ENCODE measurements at places on chromosomes 2 and 18. TPM values are rescaled to one million over a fixed set of nuclear protein-coding genes. Genes with fewer than 3 reads are reported as not detected.
A peak's percentile ranks its signal among the peaks of the same experiment; 100 is the strongest.

- peaks cover 11% of the 10 kb centered on the region for H3K4me1 ChIP-seq
- H3K36me3 ChIP-seq = peaks cover 27% of the 10 kb centered on the region
- DNase-seq = no peak
These were observed 737.2 kb upstream of the RAB6C start for GRCh38 chr2:129242269-129242668.

Gene ITGAV
- polyA plus RNA-seq = 4.6 TPM

Gene PER2
- 1.9 TPM for polyA plus RNA-seq

Gene GAD1
- polyA plus RNA-seq = not detected

DNA sequence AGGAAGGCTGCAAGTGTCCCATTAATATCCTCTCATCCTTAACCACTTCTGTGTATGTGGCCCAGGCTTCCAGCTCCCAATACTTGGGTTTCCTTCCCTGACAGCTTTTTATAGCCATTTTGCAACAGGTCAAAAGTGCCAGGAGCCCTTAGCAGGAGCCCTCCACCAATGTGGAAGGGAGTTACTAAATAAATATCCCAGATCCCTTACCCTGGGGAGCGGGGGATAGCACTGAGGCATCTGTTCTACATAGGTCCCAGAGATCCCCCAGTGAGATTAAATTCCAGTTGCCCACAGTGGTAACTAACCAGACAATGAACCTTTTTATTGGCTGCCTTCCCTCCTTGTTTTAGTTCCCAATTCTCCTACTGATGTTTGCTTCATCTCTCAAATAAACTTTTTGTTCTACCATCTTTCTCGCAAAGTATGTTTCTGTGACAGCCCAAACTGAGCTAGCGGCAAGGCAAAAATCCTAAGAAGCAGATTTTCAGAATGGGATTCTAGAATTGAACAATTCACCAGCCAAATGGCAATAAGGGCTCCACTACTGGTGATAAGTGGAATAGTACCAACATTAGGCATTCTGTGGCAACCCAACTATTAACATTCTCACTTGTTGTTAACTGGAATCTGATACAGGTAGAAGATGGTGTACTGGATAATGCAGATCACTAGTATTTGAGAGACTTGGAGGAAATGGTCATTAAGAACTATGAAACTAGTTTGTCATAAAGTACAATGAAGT is 83.9 kb upstream of the MAPRE2 start:
- H3K4me3 ChIP-seq = no peak overlapping the region
- no peaks in the 10 kb centered on the region for H3K27me3 ChIP-seq
- peaks cover 26% of the 10 kb centered on the region for H3K4me1 ChIP-seq
- no peaks in the 10 kb centered on the region for H3K36me3 ChIP-seq

Gene TRIM43
- polyA plus RNA-seq = not detected

Gene BARD1
- polyA plus RNA-seq = 1.3 TPM

- H3K4me1 ChIP-seq = no peaks in the 10 kb centered on the region
- no peak overlapping the region for H3K4me3 ChIP-seq
- no peak for DNase-seq
- H3K27ac ChIP-seq = no peak overlapping the region
These were observed 71.1 kb downstream of the DSC3 start for GRCh38 chr18:30971338-30971956.

DNA sequence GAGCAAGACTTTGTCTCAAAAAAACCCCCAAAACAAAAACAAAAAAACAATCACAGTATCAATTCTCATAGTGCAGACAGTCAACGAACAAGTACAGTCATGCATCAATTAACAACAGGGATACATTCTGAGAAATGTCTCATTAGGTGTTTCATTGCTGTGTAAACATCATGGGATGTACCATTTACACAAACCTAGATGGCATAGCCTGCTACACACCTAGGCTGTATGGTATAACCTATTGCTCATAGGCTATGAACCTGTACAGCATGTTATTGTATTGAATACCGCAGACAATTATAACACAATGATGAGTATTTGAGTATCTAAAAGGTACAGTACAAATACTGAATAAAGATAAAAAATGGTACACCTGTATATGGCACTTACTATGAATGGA is 67.8 kb upstream of the LMAN1 start:
- peaks cover 5% of the 10 kb centered on the region for H3K27me3 ChIP-seq
- H3K4me3 ChIP-seq = no peak overlapping the region
- no peak overlapping the region for H3K27ac ChIP-seq
- H3K36me3 ChIP-seq = no peaks in the 10 kb centered on the region
- no peaks in the 10 kb centered on the region for H3K4me1 ChIP-seq

DNA sequence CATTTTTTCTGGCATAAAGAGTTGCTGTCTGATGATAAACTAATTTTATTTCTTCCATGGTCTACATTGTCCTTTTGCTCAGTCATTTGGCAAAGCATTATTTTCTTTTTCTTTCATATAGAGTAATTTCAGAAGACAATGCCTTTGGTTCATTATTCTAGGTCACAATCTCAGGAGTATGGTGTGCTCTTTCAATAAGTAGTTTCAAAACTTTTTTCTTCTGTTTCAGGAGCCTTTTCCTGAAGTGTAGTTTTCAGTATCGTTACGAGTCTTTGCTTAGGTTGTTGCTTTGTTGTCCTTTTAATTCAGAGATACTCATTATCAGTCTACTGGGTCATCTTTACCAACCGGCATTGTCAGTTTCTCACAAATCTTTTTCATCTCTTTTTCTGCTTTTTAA is 100.4 kb upstream of the GPC1 start:
- H3K4me1 ChIP-seq = no peaks in the 10 kb centered on the region
- no peak overlapping the region for H3K27ac ChIP-seq
- no peak overlapping the region for H3K4me3 ChIP-seq
- H3K27me3 ChIP-seq = no peaks in the 10 kb centered on the region
- H3K36me3 ChIP-seq = no peaks in the 10 kb centered on the region

DNA sequence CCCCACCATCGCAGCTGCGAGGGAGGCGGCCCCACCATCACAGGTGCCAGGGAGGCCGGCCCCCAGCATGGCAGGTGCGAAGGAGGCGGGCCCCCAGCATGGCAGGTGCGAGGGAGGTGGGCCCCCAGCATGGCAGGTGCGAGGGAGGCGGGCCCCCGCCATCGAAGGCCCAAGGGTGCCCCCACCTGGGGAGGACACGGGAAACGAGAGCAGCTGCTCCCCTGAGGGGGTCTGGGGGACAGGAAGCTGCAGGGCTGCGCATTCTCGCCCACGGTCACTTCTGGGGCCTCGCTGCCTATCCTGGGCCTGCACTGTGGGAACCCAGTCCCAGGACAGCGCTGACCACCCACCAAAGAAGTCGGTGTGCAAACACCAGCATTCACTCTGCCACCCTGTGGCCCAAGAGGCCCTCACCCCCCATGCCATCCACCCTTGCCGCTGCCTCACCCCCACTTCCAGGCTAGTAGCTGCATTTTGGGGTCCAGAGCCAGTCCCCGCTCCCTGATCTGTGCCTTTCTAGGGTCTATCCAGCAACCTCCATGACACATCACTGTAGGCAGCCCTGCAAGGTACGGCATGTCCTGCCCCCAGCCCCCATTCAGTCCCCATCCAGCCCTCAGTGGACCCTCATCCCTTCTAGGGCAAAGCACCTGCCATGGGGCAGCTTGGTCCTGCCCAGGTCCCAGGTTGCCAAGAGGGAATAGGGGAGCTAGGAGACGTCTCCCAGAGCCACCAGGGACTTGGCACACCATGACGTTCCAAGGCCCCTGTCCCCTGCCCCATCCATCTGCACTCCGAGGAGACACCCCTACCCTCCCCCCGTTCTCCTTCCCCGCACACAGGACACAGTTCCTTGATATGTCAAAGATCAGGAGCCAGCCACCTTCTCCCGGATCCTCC is 24.0 kb upstream of the GPC1 start:
- H3K36me3 ChIP-seq = no peaks in the 10 kb centered on the region
- H3K4me1 ChIP-seq = no peaks in the 10 kb centered on the region
- H3K27me3 ChIP-seq = no peaks in the 10 kb centered on the region
- H3K27ac ChIP-seq = no peak overlapping the region

Gene TEX44
- polyA plus RNA-seq = not detected

DNA sequence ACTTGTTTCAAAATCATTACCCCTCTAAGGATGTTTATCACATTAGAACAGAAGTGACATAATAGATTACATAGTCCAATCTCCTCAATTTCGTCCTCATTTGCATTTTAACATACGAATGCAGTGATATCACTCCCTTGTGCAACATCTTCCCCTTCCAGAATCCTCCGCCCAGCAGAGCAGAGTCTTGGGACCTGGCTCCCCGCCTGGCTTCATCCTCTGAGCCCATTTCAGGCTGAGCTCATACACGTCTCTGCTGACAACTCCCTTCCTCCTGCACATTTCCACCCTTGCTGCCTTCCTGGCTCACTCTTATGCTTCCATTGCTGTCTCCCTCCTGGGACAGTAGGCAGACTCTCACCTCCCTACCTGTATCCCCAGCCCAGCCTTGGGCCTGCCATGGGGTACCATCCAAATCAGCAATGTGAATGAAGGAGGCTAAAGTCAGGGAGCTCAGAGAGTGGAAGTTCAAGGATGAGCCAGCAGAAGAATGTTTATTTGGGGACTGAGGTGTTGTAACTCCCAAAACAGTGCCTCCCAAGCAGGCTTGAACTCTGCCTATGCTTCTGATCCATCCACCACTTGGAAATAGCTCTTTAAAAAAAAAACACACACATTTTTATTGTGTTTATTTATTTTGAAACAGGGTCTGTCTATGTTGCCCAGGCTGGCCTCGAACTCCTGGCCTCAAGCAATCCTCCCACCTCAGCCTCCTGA is 165.2 kb downstream of the TMEM200C start:
- H3K27ac ChIP-seq = no peak overlapping the region
- DNase-seq = peak; percentile 78
- H3K27me3 ChIP-seq = no peaks in the 10 kb centered on the region
- H3K4me3 ChIP-seq = no peak overlapping the region

DNA sequence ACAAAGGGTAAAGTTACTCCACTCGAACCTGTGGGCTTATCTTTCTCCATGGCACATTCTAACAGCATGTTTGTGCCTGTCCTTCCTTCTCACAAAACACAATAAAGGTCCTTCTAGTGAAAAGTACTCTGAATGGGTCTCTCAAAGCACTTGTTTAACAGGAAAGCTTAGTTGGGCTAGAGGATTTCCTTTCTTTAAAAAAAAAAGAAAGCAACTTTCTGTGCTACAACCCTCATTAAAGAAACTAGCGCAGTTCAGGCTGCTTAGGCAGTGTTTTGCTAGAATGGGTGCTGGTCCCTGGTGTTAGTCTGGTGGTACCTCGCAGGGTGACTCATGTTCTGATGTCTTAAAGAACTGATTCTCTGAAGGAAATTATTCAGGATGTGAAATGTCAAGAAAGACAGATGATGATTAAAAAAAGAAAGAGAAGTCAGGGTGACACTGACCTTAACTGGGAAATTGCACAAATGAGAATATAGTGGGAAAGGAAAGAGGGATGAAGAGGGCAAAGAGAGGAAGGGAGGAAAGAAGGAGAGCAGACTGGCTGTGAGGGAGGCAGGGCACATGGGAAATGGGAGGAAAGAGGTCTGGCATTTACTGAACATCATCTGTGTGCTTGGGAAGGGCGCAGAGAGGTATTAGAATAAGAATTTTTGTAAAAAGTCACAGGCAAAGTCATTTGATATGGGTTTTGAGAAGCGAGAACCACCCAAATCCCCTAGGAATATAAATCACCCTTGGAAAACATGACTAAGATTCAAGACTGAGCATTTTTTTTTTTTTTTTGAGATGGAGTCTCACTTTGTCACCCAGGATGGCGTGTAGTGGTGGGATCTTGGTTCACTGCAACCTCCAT is 74.9 kb downstream of the ATP8B1 start:
- no peak overlapping the region for H3K4me3 ChIP-seq
- H3K36me3 ChIP-seq = peaks cover 5% of the 10 kb centered on the region
- no peaks in the 10 kb centered on the region for H3K4me1 ChIP-seq
- DNase-seq = no peak

Gene CDH19
- polyA plus RNA-seq = 0.17 TPM

DNA sequence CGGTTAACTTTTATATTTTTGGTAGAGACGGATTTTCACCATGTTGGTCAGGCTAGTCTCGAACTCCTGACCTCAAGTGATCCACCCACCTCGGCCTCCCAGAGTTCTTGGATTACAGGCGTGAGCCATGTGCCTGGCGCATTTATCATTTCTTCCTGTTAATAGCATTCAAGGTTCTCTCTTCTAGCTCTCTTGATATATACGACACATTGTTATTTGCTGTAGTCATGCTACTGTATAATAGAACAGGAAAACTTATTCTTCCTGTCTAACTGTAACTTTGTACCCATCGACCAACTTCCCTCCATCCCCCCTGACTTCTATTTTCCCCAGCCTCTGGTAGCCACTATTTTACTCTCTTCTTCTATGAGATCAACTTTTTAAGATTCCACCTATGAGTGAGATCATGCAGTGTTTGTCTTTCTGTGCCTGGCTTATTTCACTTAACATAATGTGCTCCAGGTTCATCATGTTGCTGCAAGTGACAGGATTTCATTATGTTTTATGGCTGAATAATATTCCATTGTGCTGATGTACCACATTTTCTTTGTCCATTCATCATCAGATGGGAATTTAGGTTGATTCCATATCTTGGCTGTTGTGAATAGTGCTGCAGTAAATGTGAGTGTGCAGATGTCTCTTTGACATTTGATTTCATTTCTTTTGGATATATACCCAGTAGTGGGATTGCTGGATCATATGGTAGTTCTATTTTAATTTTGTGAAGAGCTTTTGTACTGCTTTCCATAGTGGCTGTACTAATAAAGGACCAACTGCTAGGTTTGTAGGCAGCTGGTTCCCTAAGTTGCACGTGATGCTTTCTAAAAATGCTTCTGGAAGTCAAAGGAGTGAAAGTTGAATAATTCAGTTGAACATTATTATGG is 205.2 kb downstream of the PRKCE start:
- no peak overlapping the region for H3K27ac ChIP-seq
- no peak for DNase-seq
- H3K4me1 ChIP-seq = peaks cover 12% of the 10 kb centered on the region
- H3K4me3 ChIP-seq = no peak overlapping the region

Data from psoas muscle (tissue), 8 donors.